CD8-positive, alpha-beta T cell (primary cell): ENCODE measurements at places on chromosomes 12 and 14.

GRCh38 chr12:67411562-67411961 is 142.4 kb downstream of the CAND1 start:
- no peak for DNase-seq

DNA sequence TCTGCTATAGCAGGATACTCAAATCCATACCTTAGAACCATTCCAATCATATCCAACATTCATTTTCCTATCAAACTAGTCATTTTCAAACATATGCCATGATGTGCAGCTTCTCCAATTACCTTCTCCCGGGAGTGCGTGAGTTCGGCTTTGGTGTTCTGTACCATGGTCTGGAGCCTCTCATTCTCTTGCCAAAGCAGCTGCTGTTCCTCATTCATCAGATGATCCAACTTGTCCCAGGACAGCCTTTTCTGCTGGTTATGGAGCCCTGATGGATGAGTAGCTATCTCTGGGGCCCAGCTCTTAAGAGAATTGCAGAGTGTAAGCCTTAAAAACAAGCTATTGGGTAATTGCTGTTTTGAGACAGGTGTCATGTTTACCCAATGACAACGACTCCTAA is 71.1 kb upstream of the SAV1 start:
- no peak for DNase-seq

GRCh38 chr12:111287125-111287900 is 81.6 kb downstream of the PHETA1 start:
- DNase-seq, result no peak

GRCh38 chr12:124347805-124348658 is 53.1 kb downstream of the RFLNA start:
- peak; percentile 38 for DNase-seq

DNA sequence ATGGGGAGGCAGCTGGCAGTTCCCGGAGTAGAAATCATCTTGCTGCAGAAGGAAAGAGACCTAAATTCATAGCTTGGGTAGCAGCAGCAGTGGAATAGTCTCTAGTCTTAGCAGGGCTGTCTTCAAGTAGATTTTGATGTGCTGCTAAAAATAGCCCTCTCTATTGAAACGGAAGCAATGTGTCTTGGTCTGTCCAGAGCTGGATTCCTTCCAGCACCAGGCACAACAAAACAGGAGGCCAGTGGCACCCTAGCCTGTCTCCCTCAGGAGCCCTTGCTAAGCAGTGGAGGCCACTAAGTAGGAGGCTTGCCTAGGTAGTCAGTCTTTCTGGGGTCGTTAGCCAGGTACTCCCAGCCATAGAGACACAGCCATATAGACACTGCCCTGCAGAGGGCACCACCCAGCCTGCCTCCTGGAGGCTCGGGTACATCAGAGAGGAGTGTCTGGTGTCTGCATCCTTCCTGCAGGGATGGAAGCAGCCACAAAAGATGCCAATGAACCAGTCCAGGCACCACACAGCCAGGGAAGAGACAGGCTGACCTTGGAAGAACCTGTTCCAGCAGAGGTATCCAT is 97.5 kb downstream of the CRACR2A start:
- no peak for DNase-seq

GRCh38 chr14:24051176-24051788 is 527 bp upstream of the CARMIL3 start:
- DNase-seq, result no peak

DNA sequence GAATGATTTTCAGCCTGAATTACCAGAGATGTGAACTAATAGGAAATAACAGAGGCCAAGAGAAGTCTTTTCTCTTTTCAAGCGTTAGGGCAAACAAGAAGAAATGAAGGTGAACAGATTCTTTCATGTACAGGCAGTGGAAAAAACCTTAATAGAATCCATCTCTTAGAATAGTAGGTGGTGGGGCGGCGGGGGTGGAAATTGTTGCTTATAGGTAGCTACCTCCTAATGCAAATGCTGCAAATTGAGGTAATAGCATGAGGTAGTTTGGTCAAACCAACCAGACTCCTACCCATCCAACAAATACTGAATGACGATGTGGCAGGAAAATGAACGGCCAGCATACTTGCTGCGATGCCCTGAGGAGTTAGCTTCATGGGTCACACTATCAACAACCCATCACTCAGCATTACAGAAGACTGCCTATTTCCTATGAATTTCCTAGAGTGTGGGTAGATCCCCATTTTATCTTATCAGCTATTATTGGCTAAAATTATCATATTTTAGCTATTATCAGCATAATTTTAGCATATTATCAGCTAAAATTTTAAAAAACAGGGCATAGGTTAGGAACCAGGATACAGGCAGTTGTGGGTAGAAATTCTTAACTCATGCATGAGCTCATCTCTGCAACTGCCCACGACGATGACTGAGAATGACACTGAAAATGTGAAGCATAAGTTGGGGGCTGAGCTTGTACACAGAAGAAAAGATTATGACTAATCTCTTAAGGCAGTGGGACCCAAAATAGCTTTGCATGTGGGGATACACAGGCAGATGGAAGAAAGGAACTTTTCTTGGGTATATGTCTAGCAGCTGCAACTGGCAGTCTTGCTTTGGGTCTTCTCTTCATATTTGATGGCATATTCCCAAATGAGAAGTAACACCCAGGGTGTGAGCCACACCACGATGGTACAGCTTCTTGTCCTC is 68.7 kb downstream of the NIN start:
- no peak for DNase-seq

DNA sequence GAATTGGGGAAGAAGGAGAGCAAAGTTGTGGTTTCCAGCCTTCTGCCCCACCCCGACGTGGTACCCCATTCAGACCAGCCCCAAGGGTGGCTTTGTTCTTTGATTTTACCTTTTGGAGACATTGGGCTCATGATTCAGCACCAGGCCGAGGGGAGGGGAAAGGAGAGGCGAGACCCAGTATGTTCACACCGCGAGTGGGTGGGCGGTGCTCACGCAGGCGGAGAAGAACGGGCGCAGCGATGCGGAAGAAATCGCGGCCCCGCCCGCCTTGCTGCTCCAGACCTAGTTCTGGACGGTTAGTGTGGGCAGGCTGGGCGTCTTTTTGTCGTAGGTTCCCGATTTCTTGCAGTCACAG is 963 bp downstream of the ATL1 start:
- DNase-seq, result peak; percentile 38

GRCh38 chr12:4587108-4587507 is 25.1 kb downstream of the DYRK4 start:
- DNase-seq, result no peak

DNA sequence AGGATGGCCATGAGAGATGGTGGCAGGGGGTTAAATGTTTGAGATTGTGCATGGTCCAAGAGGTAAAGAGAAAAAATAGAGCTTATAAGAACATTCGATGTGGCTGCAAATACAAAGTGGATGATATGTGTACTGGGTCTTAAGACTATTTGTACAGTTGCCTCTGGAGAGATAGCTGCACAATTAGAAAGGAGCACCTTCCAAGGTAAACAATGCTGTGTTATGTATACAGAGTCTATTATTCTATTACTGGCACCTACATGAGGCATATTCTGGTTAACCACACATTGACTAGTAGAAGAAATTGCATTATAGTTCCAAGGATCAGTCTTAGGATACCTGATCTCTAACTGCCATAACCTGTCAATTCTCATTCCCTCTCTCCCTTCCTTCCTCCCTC is 238.0 kb upstream of the FOXN3 start:
- no peak for DNase-seq

DNA sequence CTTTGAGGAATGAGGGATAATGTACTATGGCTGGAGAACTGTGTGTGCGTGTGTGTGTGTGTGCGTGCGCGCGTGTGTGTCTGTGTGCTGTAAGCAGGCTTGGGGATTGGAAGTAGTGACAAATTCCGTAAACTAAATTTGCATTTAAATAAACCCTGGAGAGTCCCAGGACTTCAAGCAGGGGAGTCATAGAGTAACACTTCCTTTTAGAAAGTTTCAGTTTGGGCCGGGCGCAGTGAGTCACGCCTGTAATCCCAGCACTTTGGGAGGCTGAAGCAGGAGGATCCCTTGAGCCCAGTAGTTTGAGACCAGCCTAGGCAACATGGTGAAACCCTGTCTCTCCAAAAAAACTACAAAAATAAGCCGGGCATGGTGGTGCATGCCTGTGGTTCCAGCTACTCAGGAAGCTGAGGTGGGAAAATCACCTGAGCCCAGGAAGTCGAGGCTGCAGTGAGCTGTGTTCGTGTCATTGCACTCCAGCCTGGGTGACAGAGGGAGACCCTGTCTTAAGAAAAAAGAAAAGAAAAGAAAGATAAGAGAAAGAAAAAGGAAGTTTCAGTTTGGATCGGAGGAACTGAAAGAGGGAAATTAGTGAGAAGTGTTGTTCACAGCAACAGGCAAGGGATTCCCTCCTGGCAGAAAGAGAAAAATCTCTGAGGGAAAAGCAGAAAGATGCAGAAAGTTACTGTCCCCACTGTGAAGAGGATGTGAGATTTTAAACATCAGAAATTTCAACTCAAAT is 222.7 kb upstream of the SOX5 start:
- DNase-seq, result no peak

GRCh38 chr12:62258941-62259630 is 1.1 kb upstream of the USP15 start:
- peak; percentile 66 for DNase-seq

GRCh38 chr14:26187996-26188620 is 409.7 kb downstream of the NOVA1 start:
- DNase-seq, result no peak

DNA sequence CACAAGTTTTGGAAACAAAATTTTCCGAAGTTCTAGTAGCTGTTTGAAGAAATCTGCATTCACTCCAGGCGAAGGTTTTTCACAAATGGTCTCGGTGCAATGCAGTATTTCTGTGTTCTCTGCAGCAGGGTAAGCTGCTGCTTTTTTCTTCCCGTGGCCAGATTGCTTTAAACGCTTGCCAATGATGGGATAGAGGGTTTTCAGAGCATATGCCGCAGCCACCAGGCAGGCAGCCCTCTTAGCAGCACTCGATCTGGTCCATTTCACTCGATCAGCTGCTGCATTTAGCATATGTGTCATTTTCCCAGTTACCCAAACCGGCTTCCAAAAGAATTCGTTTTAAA is 315 bp downstream of the ABCD2 start:
- DNase-seq, result no peak

GRCh38 chr12:49808686-49809380 is 19.4 kb downstream of the NCKAP5L start:
- DNase-seq, result no peak

DNA sequence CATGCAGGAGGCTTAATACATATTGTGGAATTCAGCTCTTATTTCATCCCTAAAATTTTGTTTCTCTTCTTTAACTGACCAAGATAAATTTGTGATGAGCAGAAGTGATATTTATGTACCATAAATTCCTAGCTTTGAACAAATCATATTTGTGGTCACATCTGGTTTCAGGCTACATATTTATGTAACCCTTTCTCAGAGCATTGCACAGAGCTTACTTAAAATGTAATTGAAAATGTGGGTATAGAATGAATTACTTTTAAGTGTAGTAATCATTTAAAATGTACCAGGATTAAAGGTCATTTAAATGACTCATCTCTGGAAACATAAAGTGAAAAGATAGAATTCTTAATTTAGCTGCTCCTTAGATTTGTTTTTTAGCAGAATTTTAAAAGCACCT is 129.9 kb upstream of the FRMD6 start:
- DNase-seq, result no peak

GRCh38 chr12:88309546-88309945 is 167.4 kb downstream of the TMTC3 start:
- DNase-seq, result no peak

DNA sequence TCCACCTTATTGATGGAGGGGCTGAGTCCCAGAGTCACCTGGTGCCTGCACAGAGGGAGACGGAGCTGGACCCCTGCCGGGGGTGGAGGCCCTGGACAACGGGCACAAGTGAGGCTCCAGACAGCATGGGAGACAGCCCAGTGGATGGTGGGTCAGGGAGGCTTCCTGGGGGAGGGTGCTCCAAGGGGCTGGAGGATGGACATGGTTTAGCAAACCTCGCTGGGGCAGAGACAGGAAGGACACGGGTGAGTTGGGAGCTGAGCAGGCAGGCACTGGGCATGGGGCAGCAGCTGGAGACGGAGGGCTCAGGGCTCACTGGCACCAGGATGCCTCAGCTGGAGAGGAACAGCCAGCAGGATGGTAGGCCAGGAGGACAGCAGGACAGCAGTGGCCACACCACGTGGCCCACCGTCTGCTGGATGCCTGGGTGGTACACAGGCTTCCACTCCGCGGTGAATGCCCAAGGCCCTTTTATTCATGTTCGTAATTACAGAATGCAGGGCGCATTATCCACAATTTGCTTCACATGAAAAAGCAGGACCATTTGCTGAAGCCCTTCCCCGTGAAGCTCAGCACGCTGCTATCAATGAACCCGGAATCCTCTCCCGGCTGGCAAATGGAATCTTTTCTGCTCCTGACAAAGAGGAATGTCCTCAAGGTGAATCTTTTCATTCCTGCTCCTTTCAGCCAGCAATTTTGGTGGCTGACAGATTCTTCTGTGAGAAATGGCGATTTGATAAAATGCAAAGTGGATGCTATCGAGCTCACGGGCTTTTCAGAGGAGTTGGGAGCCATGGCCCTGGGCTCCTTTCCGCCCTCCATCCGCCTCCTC is 138.1 kb upstream of the C14orf180 start:
- DNase-seq, result no peak

GRCh38 chr14:50353126-50353525 is 41.0 kb downstream of the DMAC2L start:
- DNase-seq, result no peak

DNA sequence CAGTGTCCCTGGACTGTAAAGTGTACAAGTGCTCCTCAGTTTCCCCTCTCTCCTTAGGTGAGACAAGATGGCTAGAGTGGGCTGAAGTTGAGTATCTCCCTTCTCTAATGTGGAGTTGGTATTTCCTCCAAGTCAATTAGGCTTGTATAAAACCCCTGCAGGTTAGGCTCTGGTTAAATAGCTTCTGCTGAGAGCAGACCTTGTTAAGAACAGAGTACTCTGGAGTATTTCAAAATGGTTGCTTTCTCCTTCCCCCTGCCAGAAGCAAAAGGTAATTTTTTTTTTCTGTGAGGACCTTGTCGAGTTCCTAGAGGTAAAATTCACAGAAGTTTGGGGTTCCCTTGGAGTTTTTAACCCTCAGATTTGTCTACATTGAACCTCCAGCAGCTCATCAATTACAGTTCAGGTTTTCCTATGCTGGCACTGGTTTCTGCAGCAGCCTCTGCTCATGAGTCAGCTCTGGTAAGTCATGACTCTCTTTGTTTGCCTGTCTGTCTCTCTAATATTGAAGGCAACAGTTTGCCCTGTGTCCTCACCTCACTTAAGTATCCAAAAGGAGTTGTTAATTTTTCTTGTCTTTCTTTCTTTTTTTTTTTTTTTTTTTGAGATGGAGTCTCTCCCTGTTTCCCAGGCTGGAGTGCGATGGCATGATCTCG is 27.8 kb upstream of the GLIPR1 start:
- DNase-seq, result no peak
